Immature natural killer cell (primary cell): ENCODE measurements at places on chromosomes 7 and 10.
A peak's percentile ranks its signal among the peaks of the same experiment; 100 is the strongest.

DNA sequence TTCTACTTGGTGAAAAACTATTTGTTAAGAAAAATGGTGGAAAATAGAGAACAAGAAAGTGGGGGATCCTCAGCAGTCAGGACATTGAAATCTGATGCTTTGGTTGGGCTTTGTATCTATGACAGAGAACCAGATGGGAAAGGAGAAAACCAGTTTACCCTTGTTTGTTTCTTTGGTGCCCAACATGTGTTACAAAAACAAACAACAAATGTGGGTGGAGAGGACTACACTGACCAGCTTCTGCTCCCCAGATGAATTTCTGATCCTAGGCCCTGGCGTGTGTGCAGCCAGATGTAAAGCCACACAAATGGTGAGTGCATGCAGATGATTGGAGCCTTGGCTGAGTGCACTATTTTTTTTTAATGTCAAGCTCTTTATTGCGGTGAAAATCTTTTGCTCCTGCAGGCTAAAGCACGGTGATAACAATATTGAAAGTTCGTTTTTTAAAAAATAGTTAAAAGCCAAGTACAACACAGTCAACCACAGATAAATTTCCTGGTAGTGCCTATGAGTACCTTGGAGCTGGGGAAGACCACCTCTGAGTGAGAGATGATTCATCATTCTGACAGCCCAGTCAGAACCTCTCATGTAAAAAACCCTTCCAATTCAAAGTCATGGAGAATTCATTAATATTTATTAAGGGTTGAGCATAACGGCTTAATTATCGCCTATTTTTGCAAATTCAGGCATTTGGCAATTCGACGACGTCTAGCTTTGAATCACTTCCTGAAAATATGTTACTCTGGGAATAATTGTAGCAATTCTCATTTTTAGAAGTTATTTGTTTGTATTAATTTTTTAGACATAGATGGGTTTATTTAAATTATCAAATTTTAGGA is 163.7 kb downstream of the AGMO start:
- DNase-seq = no peak

DNA sequence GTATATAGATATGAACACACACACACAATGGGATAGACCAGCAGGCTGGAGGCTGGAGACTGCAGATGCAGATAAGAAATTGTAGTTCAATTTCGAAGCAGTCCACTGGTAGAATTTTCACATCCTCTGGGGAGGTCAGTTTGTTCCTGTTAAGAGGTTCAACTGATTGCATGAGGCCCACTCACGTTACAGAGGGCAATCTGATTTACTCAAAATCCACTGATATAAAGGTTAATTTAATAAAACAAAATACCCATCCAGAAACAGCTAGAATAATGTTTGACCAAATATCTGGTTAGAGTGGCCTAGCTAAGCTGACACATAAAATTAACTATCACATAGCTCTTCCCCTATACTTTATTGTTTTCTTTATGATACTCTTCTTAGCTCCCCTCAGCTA is 162.9 kb upstream of the SMIM30 start:
- no peak for DNase-seq

DNA sequence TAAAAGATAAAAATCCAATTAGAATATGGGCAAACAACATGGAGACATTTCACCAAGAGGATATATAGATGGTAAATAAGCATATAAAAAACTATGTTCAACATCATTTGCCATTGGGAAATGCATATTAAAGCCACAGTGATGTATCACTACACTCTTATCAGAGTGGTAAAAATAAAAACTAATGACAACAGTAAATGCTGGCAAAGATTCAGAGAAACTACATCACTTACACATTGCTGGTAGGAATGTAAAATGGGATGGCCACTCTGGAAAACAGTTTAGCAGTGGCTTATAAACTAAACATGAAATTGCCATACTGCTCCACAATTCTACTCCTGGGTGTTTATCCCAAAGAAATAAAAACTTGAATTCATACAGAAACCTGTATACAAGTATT is 59.2 kb downstream of the CROT start:
- no peak for DNase-seq

- DNase-seq = no peak
Observed at GRCh38 chr7:127504715-127505114, 80.7 kb downstream of the GCC1 start.

DNA sequence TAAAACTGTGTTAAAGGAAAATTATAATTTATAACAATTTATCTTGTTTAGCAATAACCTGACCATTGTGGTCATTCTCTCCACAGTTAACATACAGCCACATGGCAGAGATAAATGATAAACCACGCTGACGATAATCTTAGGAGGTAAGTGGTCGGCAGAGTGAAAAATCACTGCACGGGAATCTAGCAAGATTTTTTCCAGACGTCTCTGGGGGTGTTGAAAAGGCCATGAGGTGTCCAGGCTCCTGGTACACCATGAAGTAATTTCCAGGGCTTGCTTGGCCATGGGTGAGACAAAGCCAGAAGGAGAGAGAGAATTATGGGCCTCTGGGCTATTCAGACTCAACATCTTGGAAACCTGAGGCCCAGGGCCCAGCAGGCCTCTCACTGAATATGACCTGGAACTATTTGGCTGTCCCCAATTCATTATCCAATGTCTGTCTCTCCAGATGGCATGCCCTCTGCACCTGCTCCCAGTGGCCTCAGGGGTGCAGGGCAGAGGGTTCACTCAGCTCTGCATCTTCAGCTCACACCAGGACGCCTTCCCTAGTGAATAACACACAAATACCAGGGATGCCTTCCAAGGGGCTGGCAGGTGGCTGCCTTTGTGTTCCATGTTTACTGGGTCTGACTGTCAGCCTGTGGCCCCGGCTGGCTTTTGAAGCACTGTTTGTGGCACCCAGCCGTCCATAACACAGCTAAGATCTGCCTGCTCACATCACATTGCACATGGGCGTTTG is 590.4 kb upstream of the PFKP start:
- no peak for DNase-seq

DNA sequence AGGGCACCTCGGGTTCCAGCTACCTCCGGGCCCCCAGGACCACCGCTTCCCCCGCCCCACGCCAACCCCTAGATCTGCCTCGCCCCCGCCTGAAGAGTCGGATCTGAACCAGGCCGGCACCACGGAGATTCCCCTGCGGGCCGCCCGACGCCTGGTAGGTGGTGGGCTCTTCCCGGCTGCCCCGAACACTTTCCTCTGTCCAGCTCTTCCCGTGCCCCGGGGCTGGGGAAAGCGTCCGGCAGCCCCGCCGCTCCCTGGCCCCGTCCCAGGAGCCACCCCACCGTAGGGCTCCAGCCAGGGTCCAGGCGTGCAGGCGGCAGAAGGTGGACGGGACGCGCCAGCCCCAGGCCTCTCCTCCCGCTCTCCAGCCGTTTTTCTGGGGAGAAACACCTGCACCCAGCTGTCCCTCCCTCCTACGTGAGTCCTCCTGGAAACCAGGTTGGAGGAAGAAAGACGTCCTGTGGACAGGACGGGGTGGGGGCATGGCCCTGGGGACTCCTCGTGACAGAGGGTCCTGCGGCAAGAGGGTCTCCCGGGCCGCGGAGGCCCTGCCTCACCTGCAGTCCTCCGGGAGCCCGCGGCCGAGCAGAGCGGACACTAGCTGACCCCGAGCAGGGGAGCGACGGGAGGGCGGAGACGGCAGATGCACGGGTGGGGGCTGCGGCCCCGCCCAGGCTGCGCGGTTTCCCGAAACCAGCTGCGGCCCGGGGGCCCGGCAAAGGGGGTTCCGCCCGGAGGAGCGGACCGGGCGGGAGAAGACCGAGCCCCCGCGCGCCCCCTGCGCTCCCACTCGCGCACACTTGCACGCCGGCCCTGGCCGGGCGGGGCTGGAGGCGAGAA is at the start of gene TMEM176B:
Gene TMEM176B, minus strand, starts transcription at position 624 of the 840 bp plus-strand sequence. CDS start 3,795 bp downstream, outside the sequence.
- no peak for DNase-seq

DNA sequence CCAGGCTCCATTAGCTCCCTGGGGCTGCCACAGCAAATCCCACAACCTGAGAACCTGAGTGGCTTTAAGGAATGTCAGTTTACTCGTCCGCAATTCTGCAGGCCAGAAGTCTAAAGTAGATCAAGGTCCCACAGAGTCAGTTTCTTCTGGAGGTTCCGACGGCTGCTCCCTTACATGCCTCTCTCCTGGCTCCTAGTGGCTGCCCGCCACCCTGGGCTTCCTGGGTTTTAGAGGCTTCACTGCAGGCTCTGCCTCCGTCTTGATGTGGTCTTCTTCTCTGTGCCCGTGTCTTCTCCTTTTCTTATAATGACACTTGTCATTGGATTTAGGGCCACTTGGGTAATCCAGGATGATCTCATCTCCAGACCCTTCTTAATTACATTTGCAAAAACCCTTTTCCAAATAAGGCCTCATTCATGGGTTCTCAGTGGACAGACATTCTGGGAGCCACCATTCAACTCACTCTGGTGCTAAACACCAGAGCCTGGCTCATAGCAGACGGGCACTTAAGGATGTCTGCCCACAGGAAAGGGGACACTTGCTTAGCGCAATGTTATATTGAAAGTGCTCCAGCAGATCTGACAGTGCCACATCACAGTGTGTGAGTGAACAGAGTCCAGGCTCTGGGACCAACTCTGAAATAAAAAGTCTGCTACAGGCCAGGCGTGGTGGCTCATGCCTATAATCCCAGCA is 77.6 kb downstream of the VWC2 start:
- DNase-seq = no peak

- peak; percentile 74 for DNase-seq
Observed at GRCh38 chr7:2529161-2530070, 9.8 kb downstream of the LFNG start.

GRCh38 chr10:93475227-93475626 is 6.9 kb downstream of the MYOF start:
- no peak for DNase-seq

GRCh38 chr7:130490311-130490791 is 1.5 kb upstream of the MEST start:
- DNase-seq = no peak

DNA sequence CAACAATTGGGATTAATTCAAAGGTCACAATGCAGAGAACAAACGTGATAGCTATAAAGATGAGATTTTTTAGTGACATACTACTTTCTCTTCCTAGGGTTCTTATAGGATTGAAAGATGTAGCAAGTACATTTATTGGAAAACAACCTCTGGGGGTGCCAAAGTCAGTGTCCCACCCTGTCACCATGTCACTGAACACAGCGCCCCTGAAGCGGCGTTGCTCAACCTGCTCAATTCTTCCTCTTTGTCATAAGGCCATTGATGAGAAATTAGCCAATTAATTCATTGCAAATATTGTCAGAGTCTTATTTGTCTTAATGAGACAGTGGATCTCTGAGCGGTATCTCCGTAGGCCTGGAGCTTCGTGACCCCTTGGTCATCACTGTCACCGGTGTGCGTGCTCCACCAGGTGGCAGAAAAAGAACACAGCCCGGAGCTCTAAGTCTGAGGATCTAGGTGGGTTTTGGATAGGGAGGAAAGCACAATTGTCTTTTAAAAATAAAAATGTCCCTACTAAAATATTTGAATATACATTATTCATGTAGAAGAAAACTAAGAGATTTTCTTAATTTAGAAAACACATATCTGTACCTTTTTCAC is 362.6 kb downstream of the PAXIP1 start:
- DNase-seq = no peak

DNA sequence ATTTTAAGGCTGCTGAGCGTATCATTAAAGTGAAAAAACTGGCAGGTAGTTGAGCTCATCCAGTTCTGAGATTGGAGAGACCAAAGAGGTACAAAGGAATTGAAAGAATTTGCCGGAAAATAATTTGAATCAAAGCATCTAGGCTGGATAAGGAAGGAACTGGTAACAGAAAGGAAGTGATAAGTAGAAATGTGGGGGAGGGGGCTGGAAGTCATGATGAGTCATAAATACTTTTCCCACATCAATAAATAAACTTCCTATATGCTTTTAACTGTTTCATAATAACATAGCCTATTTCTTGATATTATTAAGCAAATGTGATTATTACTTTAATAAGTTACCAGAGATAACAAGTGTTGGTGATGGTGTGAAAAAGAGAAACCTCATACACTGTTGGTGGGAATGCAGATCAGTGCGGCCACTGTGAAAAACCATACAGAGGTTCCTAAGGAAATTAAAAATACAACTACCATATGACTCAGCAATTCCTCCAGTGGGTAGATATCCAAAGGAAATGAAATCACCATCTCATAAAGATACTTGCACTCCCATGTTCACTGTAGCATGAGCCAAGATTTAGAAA is 27.0 kb downstream of the ZNF438 start:
- no peak for DNase-seq

DNA sequence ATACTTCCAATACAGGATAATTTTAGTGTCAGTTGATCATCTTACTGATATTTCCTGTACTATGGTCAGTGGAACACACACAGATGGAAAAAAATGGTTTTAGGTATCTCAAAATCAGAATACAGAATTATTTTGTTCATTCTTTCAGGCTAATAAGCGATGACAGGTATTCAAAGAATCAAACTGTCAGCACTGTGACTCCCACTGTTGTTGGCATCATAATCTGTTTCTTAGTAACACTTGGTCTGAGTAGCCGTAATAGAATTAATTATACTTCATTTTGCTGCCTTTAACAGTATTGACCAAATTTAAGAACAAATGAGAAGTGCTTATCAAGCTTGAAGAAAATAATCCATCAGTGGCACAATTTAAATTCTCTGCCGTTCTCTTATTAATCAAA is 215.0 kb downstream of the SKAP2 start:
- DNase-seq = no peak

GRCh38 chr10:48605786-48606529 is 1.1 kb upstream of the ARHGAP22 start:
- no peak for DNase-seq

GRCh38 chr7:34949361-34949760 is 87.9 kb downstream of the DPY19L1 start:
- no peak for DNase-seq

- no peak for DNase-seq
Observed at GRCh38 chr7:157855452-157856213, 518.8 kb downstream of the DNAJB6 start.
